A549 treated with RU486 at 1 μM for 4 hours (cell line): ENCODE measurements at places on chromosomes 5 and 9. TPM values are rescaled to one million over a fixed set of nuclear protein-coding genes. Genes with fewer than 3 reads are reported as not detected.

Gene SPINK4
- total RNA-seq: not detected in 5 replicates

Gene PCDHB10
- total RNA-seq: 0.06 TPM in 2 of 5 replicates, not detected in the others

Gene ORM2
- not detected in 5 replicates for total RNA-seq

Gene RNF14
- total RNA-seq: 37.9 to 54.4 TPM (median 46.0 TPM) in 5 replicates

Gene IFNA7
- not detected in 5 replicates for total RNA-seq

Gene DMRT3
- total RNA-seq: not detected in 5 replicates

Gene CTSL
- 861 to 1,030 TPM (median 902 TPM) in 5 replicates for total RNA-seq

Gene PCDHB6
- total RNA-seq: 0.85 to 1.2 TPM (median 0.92 TPM) in 5 replicates

Gene IFNB1
- total RNA-seq: 0.23 TPM in 1 of 5 replicates, not detected in the others

Gene MARCOL
- not detected in 5 replicates for total RNA-seq

Gene SLC34A1
- not detected in 5 replicates for total RNA-seq

Gene FASTKD3
- 9.4 to 18.3 TPM (median 16.8 TPM) in 5 replicates for total RNA-seq

Gene DMRT2
- 0.13 TPM in 1 of 5 replicates, not detected in the others for total RNA-seq

Gene ANKRD18B
- total RNA-seq: 3.2 to 10.0 TPM (median 9.0 TPM) in 5 replicates

Gene AQP7
- total RNA-seq: 0.35 to 0.74 TPM (median 0.53 TPM) in 5 replicates

Gene SLC25A25
- 8.4 to 10.1 TPM (median 9.0 TPM) in 5 replicates for total RNA-seq

Gene UNC13B
- total RNA-seq: 8.2 to 9.2 TPM (median 8.7 TPM) in 5 replicates

Gene CYLC2
- not detected in 5 replicates for total RNA-seq

Gene TEK
- 0.03 to 0.12 TPM (median 0.06 TPM) in 5 replicates for total RNA-seq

Gene LCN9
- total RNA-seq: not detected in 5 replicates

Gene IFNA2
- total RNA-seq: not detected in 5 replicates

Gene PDCD1LG2
- total RNA-seq: 0.24 to 0.43 TPM (median 0.40 TPM) in 5 replicates

Gene CDH6
- 0.05 to 0.25 TPM (median 0.16 TPM) in 5 replicates for total RNA-seq

Gene FCN2
- total RNA-seq: not detected in 5 replicates

Gene NMUR2
- total RNA-seq: 0.08 to 0.14 TPM in 2 of 5 replicates, not detected in the others

Gene PTPN3
- 13.6 to 20.8 TPM (median 15.0 TPM) in 5 replicates for total RNA-seq

Gene MELK
- 57.1 to 85.5 TPM (median 75.8 TPM) in 5 replicates for total RNA-seq

Gene TMEM174
- total RNA-seq: not detected in 5 replicates

Gene IGFBPL1
- 2.1 to 3.0 TPM (median 2.9 TPM) in 5 replicates for total RNA-seq

Gene LMNB1
- 56.8 to 86.4 TPM (median 65.4 TPM) in 5 replicates for total RNA-seq

Gene ADAMTSL1
- total RNA-seq: not detected in 5 replicates

Gene SH3GL2
- total RNA-seq: 0.05 to 0.49 TPM (median 0.13 TPM) in 5 replicates

Gene LECT2
- not detected in 5 replicates for total RNA-seq

Gene SPINK13
- total RNA-seq: not detected in 5 replicates

Gene LRRTM2
- not detected in 5 replicates for total RNA-seq

Gene PCDHB14
- total RNA-seq: 0.07 to 0.21 TPM (median 0.09 TPM) in 5 replicates

Gene RASEF
- total RNA-seq: 6.8 to 9.7 TPM (median 9.6 TPM) in 5 replicates

Gene NEURL1B
- 2.1 to 3.5 TPM (median 2.7 TPM) in 5 replicates for total RNA-seq

Gene SV2C
- total RNA-seq: 0.02 TPM in 1 of 5 replicates, not detected in the others

Gene DAB2
- 9.0 to 13.5 TPM (median 11.5 TPM) in 5 replicates for total RNA-seq

Gene PCDHGB4
- total RNA-seq: 0.56 to 1.1 TPM (median 0.93 TPM) in 5 replicates
